Activated CD4-positive, alpha-beta T cell treated with anti-CD3 and anti-CD28 coated beads, Interleukin-2, amount 50 U/mL, for 16 hours (primary cell): ENCODE measurements at places on chromosomes 2 and 18.

DNA sequence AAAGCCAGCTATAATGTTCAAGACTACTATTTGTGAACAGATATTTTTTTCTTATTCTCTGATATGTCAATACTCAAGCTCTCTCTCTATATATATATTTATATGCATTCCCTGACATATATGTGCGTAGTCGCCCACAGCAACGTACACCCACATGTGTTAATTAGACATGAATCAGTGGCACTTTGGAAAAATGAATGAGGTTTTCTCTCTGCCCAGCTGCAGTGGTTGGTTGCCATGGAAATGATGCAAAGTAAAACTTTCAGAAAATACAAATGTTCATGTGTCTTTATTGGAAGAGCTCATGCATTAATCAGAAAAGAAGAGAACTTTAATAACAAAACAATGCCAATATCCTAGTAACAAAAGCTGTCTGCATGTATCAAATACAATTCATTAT, 34.7 kb downstream of the UNC80 start:
- DNase-seq: no peak

GRCh38 chr2:235141411-235142128, 189.8 kb downstream of the SH3BP4 start:
- no peak for DNase-seq

DNA sequence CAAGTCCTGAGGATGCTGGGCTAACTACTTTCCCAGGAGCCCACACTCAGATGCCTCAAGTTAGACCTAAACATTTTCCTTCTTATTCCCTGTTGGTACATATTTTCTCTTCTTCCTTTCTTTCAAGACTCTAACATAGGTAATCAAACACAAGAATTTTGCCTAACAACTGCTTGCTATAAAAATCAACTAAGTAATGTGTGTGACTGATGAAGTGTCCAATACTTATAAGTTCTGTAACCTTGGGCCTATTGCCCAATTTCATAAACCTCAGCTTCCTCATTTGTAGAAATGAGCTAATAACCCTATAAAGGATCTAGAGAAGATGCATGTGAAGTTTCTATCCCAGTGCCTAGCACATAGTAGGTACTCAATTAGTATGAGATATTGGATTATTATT, 31.6 kb upstream of the PIK3C3 start:
- no peak for DNase-seq

DNA sequence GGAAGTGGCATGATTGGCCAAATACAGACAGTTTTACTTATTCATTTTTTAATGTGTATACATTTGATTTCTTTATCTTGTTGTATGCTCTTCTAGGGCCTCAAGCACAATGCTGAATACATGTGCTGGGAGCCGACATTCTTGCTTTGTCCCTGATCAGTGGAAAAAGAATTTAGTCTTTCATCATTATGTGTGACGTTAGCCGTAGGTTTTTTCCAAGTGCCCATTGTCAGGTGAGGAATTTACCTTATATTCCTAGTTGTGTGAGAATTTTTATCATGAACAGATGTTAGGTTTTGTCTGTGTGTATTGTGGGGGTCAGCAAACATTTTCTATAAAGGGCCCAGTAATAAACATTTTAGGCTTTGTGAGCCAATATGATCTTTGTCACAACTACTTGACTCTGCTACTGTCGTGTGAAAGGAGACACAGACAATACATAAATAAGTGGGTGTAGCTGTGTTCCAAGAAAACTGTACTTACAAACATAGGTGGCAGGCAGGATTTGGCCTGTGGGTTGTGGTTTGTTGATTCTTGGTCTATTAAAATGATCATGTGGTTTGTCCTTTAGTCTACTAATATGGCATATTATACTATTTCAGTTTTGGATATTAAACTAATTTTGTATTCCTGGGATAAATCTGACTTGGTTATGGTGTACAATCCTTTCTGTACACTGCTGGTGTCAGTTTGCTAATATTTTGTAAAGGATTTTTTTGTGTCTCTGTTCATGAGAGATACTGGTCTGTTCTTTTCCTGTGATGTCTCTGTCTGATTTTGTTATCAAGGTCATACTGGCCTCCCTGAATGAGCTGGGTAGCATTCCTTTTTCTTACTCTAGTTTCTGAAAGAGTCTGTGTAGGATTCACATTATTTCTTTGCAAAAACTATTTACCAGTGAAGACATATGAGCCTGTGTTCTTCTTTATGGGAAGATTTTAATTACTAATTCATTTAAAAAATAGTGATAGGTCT, 132.2 kb upstream of the SMAD7 start:
- no peak for DNase-seq

GRCh38 chr2:118584877-118585276, 262.6 kb downstream of the EN1 start:
- no peak for DNase-seq

DNA sequence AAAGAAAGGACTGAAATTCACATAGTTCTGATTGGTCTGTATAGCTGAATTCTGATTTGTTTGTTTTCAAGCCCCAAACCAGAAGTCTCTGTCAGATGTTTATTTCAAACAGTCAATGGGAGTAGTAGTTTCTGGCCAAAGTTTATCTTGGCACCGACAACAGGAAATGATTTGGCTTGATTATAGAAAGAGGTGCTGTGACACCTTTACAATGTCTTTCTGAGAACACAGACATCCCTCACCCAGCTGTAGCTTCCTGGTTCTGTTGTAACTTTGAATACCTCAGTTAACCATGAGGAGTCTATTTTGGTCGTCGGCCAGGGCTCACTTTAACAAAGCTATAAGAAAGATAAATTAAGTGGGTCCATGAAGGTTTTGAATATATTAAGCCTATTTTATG, 545.0 kb upstream of the ZNF804A start:
- no peak for DNase-seq

GRCh38 chr18:22542406-22542835, 124.7 kb upstream of the CTAGE1 start:
- DNase-seq: no peak

GRCh38 chr2:150167711-150168110, 319.8 kb downstream of the RND3 start:
- DNase-seq: peak; percentile 45

DNA sequence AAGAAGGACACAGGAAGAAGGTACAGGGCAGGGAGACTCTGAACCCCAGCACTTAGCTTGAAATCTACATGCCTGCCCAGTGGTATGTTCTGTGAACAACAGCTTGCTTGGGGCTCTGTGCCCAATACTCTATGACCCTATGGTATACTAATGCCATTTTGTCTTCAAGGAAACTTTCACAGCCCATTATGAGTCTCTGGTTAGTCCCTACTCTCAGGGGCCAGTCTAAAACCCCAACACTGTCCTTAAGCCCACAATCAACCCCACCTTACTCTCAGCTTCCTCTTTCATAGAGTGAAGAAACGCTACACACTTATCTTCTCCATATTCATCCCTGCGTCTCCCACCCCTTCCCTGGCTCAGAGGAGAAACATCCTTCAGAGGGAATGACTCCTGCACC, 16.0 kb downstream of the NEB start:
- DNase-seq: no peak

GRCh38 chr2:176075481-176075880, 8.3 kb downstream of the EVX2 start:
- DNase-seq: no peak

DNA sequence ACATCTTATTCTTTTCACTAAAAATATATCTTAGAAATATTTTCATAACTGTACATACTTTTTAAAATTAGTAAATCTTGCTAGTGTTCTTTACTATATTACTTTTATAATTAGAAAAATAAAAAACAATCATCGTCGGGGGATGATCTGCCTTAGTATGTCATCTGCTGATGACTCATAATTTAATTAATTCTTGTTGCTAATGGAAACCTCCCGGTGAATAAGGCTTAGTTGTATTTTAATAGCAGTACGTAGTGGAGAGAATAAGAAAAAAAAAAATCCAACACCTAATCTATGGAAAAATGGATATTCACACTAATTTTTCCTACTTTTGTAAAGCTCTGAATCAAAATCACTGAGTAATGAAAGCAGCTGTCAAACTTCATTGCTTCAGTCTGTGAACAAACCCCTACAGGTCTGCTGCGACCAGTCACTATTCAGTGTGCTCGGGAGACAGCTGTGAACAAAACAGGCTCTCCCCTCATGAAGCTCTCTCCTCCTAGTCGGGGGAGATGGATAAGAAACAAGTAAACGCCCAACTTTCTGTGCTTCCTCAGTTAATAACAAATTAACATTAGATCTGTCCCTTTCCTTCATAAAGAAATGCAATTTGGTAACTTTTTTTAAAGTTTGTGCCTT, 97.4 kb upstream of the UPP2 start:
- no peak for DNase-seq

DNA sequence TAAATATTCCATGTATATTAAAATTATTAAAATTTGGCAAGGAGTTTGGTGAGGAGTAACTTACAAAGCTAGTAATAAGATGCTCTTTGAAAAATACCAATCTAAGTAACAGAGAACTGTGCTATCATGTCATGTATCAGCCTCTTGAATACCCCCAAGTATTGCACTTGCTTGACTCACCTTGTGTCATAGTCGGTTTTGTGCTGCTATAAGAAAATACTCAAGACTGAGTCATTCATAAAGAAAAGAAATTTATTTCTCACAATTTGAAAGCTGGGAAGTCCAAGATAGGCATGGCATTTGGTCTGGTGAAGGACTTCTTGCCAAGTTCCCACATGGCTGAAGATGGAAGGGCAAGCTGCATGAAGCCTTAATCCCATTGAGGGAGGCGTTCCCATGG, 179.2 kb downstream of the MEMO1 start:
- DNase-seq: no peak

DNA sequence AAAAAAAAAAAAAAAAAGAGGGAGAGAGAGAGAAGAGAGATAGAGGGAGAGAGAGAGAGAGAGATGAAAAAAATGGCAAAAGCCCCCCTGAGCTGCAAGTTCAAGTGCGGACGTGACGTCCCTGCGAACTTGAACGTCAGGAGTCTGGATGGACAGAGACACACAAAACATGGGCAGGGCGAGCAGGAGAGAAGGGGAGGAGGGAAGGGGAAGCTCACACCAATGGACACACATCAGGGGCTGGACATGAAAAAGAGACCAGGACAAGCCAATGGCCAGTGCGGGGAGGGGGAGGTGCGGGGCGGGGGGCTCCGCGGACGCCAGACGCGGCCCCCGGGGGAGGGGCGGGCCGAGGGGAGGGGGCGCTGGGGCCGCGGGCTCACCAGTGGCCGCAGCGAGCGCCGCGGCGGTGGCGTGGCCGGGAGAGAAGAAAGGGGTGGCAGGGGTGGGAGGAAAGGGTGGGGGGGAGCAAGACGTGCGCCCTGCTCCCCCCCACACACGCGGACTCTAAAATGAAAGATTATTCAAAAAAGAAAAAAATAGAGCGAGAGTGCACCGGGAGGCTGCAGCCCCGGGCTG, at the start of gene BCL11A:
Gene BCL11A, minus strand, starts transcription at position 160 of the 579 bp plus-strand sequence. CDS start 384 bp downstream, outside the sequence.
- no peak for DNase-seq
